ENCODE measurements at places on chromosomes 2 and 18.
A peak's percentile ranks its signal among the peaks of the same experiment; 100 is the strongest.

GRCh38 chr2:134247679-134248078 is 6.2 kb upstream of the MGAT5 start:
- DNase-seq: peak; percentile 27

DNA sequence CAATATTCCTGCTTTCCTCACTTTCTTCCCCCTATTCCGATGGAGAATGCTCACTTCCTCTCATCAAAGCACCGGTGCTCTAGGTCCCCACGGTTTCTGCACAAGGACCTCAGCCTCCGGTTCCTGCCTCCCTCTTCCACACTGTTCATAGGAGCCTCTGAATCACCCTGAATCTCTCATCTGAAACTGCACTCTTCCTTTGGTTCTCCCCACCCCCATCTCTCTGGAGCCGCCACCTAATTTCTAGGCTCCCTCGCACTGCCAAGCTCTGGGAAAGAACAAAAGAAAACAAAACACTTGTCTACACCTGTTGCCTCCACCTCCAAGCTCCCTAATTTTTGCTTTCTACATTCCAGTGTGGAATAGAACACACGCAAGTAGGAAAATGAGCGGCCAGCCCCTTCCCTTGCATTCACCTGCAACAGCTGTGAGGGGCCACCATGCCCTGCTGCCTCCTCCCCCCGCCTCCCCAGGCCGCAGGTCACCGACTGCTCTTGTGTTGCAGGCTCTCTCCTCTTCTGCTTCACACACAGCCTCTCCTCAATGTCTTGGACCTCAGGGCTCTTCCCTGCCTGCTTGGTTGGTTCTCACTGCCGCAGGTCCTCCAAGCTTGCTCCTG is 9.6 kb downstream of the FBXO15 start:
- DNase-seq: no peak

DNA sequence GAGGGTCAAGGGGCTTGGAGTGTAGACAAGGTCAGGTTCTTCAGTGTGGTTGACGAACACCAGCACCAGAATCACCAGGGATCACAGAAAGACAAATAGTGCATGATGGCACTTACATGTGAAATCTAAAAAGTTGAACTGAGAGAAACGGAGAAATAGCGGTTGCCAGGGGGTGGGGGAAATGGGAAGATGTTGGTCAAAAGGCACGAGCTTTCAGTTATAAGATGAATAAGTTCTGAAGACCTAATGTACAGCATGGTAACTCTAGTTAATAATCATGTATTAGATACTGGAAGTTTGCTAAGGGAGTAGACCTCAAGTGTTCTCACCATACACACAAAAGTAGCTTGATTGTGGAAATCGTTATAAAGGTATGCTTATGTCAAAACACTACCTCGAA is 43.7 kb upstream of the DARS1 start:
- DNase-seq: no peak

GRCh38 chr2:187169864-187170263 is 278.2 kb downstream of the CALCRL start:
- DNase-seq: no peak

- DNase-seq: no peak
Observed at GRCh38 chr2:210617732-210618330, 61.4 kb downstream of the CPS1 start.

- no peak for DNase-seq
Observed at GRCh38 chr2:53755121-53755520, 12.5 kb upstream of the CHAC2 start.

GRCh38 chr18:37502036-37502435 is 63.6 kb downstream of the CELF4 start:
- no peak for DNase-seq

DNA sequence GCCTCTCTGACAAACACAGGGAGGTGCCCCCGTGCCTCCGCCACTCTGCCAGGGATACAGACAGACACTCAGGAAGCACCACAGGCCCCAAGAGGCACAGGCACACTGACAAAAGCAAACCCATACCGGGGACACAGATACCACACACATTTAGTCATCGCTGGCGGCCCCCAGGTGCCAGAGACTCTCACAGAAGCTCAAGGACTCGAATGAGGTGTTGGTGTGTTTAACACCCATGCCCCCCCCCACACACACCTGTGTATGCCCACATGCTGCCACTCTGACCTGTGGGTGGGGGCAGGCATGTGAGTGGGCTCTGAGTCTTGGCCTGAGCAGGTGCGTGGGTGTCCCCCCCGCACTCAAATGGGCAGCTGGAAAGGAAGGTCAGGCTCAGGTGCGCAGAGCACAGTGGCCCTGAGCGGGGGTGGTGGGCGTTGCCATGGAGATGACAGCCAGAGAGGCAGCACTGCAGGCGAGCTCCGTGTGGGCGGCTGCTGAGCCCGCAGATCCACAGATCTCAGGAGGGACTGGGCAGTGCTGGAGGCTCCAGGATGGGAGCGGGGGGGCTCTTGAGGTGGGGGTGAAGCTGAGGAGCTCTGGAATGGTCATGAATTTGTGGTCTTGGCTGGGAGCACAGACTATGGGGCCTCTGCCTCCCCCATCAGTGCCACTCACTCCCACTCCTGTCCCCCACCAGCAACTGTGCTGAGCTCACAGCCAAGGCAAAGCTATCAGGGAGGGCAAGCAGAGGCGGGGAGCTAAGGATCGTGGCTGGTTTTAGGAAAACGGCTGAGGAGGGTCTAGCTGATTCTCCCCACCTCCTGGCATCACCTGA is 73.9 kb upstream of the TAF1B start:
- DNase-seq: peak; percentile 88

DNA sequence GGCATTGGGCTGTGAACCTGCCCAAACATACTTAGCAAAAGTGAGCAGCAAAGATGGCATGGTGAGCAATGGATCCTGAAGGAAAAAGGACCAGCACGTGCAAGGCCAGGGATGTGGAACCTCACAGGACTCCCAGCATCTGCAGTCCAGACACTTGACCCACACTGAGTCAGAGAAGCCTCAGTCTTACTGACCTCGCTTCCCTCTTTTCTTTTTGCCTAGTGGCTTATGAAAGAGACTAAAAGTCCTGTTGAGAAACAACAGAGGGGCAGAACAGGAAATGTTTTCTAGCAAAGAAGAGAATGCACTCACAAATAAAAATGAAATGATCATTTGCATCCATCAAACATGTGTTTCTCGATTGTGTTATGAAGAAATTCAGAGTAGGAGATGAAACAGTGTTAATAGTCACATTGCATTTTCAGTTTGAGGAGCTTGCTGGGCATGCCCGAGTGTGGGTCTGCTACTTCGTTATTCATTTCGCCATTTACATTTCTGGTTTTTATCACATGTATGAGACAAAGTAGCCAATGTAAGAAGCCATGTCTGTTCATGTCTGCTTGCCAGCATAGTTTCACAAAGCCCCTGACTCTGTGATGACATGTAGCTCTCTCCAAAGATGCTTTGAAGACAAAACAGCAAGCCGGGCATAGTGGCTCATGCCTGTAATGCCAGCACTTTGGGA is 118.4 kb downstream of the INO80D start:
- DNase-seq: no peak

- peak; percentile 85 for DNase-seq
Observed at GRCh38 chr2:11743846-11744553, 2.4 kb upstream of the LPIN1 start.

- DNase-seq: no peak
Observed at GRCh38 chr2:96683972-96684820, 41.6 kb downstream of the FER1L5 start.

GRCh38 chr2:64992990-64993389 is 3.8 kb downstream of the SLC1A4 start:
- no peak for DNase-seq

GRCh38 chr2:46461709-46462171 is 17.6 kb upstream of the TMEM247 start:
- peak; percentile 27 for DNase-seq

GRCh38 chr18:36737316-36737715 is 91.5 kb downstream of the TPGS2 start:
- DNase-seq: no peak

GRCh38 chr2:146532509-146533147 is 1312.2 kb upstream of the ACVR2A start:
- no peak for DNase-seq

GRCh38 chr2:220219371-220219770 is 591.9 kb downstream of the SLC4A3 start:
- no peak for DNase-seq

DNA sequence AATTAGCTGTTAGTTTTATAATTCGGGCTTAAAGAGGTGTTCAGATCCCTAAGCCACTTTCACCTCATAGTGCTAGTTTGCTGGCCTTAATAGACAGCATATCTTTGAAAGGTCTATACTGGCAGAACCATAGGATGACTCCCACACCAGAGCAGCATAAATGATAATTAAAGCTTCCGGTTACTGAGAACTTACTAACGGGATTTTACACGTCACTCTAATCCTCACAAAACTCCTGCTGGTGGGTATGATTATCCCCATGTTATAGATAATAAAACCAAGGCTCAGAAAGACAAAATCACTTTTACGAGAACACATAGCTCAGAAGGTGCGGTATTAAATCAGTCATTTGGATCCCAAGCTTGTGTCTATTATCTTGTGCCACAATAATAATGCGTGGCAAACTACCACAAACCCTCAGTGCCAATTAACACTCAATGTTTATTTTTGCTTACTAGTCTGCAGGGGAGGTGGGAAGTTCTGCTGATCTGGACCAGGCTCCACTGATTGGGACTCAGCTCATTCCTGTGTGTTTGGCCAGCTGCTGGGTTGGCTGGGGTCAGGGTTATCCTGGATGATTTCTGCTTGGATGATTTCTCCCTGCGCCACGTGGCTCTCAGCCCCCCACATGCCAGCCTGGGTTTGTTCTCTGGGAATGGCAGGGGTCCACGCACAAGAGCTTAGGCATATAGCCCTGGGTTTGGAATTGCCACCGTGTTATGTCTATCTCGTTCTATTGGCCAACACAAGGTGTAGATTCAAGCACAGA is 62.3 kb downstream of the TRIB2 start:
- DNase-seq: no peak

- no peak for DNase-seq
Observed at GRCh38 chr2:194380011-194380410, 1277.0 kb upstream of the SLC39A10 start.

- no peak for DNase-seq
Observed at GRCh38 chr2:200590090-200590489, 4.3 kb downstream of the AOX1 start.

- no peak for DNase-seq
Observed at GRCh38 chr18:80143881-80144280, 34.8 kb downstream of the ADNP2 start.

DNA sequence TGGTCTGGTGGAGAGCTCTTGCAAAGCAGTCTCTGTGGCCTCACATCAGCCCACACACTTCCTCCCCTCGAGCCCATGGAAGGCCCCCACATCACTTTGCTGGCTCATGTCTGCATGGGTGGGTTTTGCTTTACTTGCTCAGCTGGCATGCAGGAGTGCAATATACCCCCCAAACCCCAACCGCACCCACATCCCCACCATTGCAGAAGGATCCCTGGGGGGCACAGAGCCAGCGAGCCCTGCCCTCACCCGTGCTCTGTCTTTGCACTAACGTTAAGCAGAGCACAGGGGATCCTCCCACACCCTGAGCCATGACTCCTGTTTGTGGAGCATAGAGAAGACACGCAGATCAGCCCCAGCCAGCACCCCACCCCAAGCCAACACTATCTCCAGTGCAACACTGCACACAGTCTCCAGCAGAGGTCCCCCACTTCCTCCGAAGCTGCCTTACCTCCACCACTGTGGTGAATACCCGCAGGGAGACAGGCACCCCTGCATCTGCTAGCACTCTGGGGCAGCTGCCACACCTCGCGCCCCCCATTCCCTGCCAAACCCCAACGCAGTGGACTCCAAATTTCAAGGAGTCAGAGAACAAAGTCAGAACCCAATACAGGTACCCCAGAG is 177.8 kb upstream of the RGPD4 start:
- DNase-seq: no peak

DNA sequence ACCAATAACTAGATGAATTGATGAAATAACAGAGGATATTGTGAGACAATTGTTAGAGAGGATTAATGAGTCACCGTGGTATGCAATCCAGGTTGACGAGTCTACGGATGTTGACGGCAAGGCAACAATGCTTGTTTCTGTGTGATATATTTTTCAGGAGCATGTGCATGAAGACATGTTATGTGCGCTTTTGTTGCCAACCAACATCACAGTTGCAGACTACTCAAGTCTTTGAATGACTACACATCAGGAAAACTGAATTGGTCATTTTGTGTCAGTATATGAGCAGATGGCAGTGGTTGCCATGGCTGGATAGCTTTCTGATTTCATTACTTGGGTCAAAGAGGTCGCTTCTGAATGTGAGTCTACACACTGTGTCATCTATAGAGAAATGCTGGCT is 96.8 kb upstream of the CRACDL start:
- DNase-seq: no peak

DNA sequence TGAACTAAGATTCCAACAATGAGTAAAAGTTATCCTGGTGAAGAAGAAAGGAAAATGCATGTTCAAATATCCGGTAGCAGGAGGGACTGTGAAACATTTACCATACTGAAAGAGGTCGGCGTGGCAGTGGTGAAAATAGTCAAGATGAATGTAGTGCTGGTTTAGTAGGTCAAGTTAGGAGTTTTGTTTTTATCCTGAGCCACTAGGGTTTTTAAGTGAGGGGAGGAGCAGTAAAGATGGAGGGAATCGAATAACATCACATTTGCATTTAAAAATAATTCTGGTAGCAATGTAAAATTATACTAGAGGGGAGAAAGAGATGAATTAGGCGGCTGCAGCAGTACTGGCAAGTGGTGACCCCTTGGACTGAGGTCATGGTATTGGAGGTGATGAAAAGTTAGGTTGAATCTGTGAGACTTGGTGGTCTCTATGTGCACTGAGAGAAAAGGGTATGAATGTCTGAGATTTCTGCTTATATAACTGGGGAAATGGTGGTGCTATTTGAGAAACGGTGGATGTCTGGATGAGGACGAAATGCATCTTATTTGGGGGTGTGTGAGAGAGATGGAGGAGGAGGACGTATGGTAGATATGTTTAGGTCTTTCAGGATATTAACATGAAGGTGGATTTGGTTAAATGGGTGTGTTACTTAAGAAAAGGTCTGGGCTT is 5.9 kb downstream of the VAPA start:
- no peak for DNase-seq

- DNase-seq: no peak
Observed at GRCh38 chr18:27005589-27005988, 140.1 kb upstream of the AQP4 start.

GRCh38 chr2:121644715-121645114 is 4.5 kb downstream of the CLASP1 start:
- DNase-seq: no peak

- DNase-seq: no peak
Observed at GRCh38 chr2:144310484-144310883, 209.4 kb downstream of the ZEB2 start.

DNA sequence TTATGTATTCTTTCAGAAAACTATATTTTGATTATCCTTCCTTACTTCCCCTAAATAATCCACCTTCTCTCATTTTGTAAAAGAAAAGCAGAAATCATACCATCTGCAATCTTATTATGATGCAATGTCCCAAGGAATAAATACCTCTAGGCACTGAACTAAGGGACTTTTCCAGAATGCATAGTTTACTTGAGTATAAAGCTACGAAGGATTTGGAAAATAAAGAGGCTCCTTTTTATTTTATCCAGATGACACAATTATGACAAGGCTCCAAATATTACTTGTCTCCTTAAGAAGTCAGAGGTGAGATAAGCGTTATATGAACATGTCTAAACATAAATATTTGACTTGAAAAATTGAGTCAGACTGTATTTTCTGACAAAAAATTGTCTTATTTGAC is 72.1 kb downstream of the COL3A1 start:
- no peak for DNase-seq

- no peak for DNase-seq
Observed at GRCh38 chr18:9918016-9918680, 4.3 kb downstream of the VAPA start.

Measured in GM13976 (cell line).